Cortex of kidney (tissue), 1 donor: ENCODE measurements at places on chromosomes 6 and 20.

DNA sequence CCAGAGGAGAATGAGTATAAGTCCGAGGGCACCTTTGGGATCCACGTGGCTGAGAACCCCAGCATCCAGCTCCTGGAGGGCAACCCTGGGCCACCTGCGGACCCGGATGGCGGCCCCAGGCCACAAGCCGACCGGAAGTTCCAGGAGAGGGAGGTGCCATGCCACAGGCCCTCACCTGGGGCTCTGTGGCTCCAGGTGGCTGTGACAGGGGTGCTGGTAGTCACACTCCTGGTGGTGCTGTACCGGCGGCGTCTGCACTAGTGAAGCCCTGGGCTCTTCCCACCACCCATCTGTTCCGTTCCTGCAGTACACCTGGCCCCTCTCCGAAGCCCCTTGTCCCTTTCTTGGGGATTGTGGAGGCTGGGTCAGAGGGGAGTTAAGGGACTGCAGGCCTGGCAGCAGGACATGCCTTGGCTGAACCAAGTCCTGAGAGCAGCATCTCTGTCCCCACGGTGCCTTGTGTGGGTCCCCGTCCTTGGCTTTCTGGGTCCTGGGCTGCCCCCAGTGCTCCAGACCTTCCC lies 19.3 kb downstream of the MAVS start:
- DNase-seq = no peak

DNA sequence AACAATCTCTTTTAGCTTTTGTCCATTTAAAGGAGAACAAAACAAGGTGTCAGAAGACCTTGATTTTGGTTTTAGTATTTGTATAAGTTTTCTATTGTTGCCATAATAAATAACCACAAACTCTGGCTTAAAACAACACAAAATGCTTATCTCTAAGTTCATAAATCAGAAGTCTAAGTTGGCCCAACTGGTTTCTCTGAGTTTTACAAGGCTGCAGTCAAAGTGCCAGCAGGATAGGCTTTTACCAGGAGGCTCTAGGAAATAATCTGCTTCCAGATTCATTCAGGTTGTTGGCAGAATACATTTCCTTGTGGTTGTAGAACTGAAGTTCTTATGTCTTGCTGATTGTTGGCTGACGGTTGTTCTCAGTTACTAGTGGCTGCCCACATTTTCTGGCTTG lies 147.2 kb upstream of the HMGCLL1 start:
- no peak for DNase-seq

GRCh38 chr6:75893058-75893775 lies 144.2 kb downstream of the MYO6 start:
- no peak for DNase-seq

GRCh38 chr6:139553916-139554315 lies 179.5 kb upstream of the CITED2 start:
- no peak for DNase-seq

DNA sequence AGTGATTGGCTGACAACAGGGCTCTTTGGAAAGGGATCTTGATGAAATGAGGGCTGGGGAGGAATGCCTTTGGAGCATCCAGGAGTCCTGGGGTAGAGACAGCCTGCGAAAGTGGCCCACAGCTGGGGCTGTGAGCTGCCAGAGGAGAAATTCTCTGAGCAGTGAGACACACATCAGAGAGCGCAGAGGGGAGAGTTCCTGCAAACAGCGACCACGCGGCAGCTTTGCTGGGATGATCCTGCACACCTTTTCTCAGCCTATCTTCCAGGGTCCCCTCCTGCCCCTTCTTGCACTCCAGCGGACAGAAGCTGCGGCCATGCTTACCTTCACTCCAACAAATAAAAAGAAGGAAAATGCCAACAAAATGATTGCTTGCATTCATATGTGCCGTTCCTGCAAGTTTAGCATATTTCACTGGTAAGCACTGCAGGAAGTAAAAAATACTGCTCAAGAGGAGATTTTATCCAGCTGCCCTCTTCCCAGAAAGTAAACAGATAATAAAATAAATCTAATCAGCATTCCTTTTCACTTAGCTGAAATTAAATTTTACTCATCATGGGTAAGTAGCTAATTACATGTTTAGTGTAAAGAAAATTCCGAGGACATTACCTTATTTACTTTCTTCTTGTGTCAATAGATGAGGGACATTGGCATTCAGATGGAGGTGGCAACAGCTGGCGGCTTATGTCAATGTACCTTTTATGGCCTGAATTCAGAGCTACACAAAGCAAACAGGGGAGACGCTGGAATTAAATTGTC lies 339.9 kb upstream of the ARID1B start:
- DNase-seq = no peak

GRCh38 chr6:50791900-50792508 lies 26.7 kb upstream of the TFAP2B start:
- DNase-seq = no peak

DNA sequence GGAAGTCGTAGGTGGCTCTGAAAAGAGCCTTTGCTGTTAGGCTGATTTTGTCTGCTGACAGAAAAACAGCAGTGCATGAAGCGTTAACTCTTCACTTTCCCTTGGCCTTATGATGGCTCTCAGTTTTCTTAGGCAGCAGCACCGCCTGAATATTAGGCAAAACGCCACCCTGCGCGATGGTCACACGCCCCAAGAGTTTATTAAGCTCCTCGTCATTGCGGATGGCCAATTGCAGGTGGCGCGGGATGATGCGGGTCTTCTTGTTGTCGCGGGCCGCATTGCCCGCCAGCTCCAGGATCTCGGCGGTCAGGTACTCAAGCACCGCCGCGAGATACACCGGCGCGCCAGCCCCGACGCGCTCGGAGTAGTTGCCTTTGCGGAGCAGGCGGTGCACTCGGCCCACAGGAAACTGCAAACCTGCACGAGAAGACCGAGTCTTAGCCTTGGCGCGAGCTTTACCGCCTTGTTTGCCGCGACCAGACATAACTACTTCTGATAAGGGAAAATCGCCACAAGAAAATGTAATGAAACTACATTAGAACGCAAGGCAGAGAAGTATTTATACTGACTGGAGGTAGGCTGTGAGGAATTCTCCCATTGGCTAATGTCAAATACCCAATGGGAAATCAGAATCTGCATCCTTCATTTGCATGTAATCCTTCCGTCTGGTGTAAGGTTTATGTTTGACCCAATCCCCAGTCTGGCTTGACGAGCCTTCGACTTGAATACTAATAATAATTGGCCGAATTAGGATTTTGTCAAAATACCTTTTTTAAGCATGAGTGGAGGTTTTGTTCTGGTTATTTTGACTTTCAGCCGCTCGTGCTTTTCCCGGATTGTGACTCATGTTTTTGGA lies 53.9 kb upstream of the HFE start:
- DNase-seq = peak; percentile 17

GRCh38 chr20:47237715-47238114 lies 118.8 kb downstream of the ZMYND8 start:
- DNase-seq = no peak

- DNase-seq = no peak
Observed at GRCh38 chr6:30463651-30464618, 25.4 kb upstream of the HLA-E start.

GRCh38 chr20:62723351-62723750 lies 14.7 kb downstream of the NTSR1 start:
- DNase-seq = no peak

GRCh38 chr6:114740547-114740946 lies 397.7 kb upstream of the HS3ST5 start:
- DNase-seq = no peak

DNA sequence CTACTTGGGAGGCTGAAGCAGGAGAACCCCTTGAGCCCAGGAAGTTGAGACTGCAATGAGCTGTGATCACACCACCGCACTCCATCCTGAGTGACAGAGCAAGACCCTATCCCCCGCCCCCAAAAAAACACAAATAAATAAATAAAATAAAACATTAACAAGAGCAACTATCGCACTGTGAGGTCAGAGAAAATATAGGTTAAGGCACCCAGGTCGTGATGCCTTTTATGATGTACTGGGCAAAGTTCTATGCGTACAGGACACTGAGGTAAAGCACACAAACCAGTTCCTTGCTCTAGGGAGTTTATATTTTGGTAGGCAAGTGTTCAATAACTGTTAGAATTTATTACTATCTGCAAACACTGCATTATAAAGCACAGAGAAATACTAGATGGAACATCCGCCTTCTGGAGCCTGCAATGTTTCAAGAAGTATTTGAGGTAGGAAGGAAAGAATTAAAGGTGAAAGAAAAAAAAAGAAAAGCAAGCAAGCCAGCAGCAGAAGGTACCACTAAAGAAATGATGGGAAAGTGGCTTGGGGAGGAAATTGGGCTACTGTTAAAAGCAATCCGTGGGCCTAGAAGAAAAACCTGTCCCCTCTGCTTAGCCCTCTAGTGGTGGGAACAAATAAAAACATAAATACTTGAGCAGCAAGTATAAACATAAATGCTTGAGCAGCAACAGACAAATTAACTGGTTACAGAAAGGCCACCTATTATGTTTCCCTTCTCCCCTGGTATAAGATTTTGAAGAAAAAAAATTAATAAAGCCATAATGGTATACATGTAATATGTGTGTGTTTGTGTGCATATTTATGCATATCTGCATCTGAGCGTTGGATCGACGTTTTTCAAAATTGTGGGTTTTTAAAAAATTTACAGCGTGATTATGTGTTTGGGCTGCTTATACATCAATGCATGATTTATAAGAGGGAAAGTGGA lies 128.0 kb downstream of the PHACTR1 start:
- DNase-seq = no peak

- no peak for DNase-seq
Observed at GRCh38 chr20:64196309-64196708, 32.1 kb downstream of the MYT1 start.

- no peak for DNase-seq
Observed at GRCh38 chr6:169905041-169905807, 153.8 kb downstream of the ERMARD start.

DNA sequence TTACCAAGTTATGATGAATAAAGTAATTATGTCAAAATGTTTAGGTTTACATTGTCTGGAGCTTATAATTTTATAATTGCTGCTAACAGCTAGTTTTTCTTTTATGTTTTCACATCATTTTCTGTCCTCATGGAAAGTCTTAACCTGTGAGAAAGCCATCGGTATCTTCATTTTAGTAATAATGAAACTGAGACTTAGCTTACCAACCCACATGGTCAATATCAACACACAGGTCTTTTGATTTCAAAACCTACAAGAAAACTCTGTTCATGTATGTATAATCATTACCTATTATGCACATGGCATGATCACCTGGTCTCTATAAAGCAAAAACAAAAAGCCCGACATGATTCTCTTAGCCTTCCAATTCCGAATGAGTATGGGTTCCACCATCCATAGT lies 61.9 kb downstream of the KCNQ5 start:
- DNase-seq = no peak

GRCh38 chr6:159692303-159693127 lies 526 bp downstream of the SOD2 start:
- DNase-seq = no peak

GRCh38 chr20:10558635-10559187 lies 115.1 kb downstream of the JAG1 start:
- no peak for DNase-seq

DNA sequence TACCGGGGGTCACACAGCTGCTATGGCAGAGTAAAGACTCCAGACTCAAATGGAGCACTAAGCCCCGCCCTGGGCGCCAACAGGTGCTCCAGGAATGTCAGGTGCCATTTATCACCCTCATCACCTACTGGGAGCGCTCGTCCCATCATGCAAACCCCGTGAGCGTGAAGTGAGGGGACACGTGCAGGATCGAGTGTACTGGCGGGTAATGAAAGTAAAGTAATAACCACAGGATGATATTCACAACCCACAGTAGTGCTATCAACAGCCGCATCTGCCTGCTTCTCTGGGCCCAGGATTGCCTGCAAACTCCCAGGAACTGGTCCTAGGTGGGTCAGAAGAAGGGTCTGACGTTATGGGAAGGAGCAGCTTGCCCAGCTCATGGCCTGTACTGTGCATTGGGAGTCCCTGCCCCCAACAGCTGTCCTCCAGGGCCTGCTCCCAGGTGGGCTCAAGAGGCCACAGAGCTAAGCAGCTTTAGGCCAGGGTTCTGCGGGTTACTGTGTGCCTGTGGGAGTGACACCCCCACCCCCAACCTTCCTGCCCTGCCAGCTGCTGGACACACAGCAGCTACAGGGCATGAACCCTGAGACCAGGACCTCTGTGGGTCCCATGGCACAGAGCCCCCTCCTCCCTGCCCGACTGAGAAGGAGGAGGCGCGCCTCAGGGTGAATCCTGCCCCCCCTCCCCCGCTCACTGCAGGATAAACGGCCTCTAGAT lies 120.5 kb upstream of the SULF2 start:
- DNase-seq = no peak

DNA sequence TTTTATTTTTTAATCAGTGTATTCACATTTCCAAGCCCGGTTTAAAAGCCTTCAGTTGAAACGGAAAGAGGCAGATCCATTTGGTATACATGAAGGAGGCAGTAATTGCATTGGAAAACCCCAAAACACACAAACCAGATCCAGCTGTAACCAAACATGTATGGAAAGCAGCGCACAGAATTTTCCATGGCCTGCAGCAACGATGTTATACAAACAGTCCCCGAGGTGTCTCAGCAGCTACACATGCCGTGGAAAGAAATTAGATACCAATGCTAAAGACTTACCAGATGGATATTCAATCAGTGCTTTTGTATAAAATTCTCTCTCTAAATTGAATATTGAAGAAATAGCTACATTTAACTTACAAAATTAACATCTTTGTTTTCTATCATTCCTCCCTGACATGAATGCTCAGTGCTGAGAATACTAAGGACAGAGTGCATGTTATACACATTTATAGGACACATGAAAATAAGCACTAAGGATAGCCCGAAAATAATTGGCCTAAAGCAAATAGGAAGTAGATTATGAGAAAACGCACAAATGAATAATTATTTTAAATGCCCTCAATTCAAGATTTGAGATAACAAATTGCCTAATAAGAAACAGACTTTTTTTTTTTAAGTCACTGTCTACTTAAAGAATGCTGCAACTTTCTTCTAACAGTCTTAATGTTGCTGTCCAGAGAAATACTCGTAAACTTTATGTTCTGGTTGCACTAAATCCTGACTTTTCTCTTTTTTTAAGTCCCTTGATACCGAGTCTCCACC lies 713.1 kb downstream of the HDGFL1 start:
- DNase-seq = no peak

DNA sequence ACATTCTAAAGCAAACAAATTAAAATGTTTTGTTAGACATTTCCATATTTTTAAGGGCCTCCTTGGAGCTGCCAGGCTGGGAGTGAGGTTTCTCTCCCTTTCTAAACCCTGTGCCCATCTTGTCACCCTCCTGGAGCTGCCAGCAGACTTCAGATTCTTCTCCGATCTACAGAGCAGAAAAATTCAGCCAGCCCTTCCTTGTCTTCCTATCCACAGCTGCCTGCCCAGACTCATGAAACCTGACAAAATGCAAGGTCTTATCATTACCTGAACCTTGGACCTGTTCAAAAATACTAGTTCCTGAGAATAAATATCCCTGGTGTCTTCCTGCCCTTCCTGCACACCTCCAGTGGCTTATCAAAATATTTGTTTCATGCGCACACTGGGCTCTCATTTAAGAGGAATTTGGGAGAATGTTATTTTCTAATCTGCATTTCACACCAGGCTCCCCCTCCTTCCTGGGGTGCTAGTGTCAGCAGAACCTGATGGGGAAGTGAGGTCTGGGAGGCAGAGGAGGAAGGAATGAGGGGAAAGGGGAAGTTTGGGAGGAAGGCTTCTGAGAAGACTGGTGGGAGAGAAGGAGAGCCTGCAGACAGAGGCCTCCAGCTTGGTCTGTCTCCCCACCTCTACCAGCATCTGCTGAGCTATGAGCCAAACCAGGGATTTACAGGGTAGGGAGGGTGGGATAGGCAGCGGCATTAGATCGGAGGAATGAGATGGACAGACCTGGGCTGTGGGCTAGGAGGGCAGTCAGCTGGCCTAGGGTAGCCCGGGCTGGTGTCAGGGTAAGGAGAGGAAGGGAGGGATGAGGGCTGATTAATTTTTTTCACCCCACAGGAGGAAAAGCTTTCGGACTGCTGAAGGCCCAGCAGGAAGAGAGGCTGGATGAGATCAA lies at the start of gene AIF1:
TSS of gene AIF1 (plus strand) at position 551 of the 895 bp plus-strand sequence. CDS start at position 647, 96 bp downstream.
- DNase-seq = no peak
